ENCODE measurements at places on chromosomes 7 and 10. TPM values are rescaled to one million over a fixed set of nuclear protein-coding genes. Genes with fewer than 3 reads are reported as not detected.

Gene TMEM26
- 0.12 TPM for total RNA-seq

Gene AKR1E2
- total RNA-seq: 8.1 TPM

Gene TFR2
- total RNA-seq: not detected

Gene PRKG1
- total RNA-seq: 20.6 TPM

Gene RBP4
- total RNA-seq: 2.3 TPM

Gene TAC1
- 0.74 TPM for total RNA-seq

Gene VAX1
- not detected for total RNA-seq

Gene NPY4R
- total RNA-seq: not detected

Gene LRGUK
- 7.0 TPM for total RNA-seq

Gene SPDYE2B
- not detected for total RNA-seq

Gene RARRES2
- 518 TPM for total RNA-seq

Gene TMEM130
- 0.64 TPM for total RNA-seq

Gene SPDYE8
- not detected for total RNA-seq

Gene UCN3
- total RNA-seq: not detected

Gene FFAR4
- 0.08 TPM for total RNA-seq

Gene LIPJ
- total RNA-seq: 0.15 TPM

Gene GSTO1
- 110 TPM for total RNA-seq

Gene ZNF138
- total RNA-seq: 9.9 TPM

Gene PTPN20
- total RNA-seq: 7.0 TPM

Gene ZNF786
- total RNA-seq: 3.9 TPM

Gene LGI1
- 0.38 TPM for total RNA-seq

Gene ZMYND11
- 80.5 TPM for total RNA-seq

Gene ZEB1
- total RNA-seq: 40.2 TPM

Gene SNCG
- total RNA-seq: 69.6 TPM

Gene NUDT13
- 1.7 TPM for total RNA-seq

Measured in ovary (tissue), 10 donors.